ENCODE measurements at places on chromosomes 6 and 20.

DNA sequence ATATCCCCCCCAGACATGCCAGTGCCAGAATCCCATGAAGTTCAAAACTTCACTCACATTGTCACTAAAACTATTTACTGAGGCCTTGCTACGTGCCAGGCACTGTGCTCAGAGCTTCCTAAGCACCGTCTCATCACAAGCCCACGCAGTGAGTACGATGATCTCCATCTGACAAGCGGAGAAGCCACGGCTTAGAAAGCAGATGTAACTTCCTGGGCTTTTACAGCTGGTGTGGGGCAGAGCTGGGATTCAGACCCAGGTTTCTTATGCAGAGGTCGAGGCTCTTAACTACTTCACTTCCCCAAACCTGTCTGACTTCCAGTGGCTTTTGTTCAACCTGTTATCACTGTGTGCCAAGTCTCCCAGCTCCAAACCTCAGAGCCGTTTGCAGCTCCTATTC lies 8.3 kb downstream of the MDGA1 start:
- no peak for DNase-seq

DNA sequence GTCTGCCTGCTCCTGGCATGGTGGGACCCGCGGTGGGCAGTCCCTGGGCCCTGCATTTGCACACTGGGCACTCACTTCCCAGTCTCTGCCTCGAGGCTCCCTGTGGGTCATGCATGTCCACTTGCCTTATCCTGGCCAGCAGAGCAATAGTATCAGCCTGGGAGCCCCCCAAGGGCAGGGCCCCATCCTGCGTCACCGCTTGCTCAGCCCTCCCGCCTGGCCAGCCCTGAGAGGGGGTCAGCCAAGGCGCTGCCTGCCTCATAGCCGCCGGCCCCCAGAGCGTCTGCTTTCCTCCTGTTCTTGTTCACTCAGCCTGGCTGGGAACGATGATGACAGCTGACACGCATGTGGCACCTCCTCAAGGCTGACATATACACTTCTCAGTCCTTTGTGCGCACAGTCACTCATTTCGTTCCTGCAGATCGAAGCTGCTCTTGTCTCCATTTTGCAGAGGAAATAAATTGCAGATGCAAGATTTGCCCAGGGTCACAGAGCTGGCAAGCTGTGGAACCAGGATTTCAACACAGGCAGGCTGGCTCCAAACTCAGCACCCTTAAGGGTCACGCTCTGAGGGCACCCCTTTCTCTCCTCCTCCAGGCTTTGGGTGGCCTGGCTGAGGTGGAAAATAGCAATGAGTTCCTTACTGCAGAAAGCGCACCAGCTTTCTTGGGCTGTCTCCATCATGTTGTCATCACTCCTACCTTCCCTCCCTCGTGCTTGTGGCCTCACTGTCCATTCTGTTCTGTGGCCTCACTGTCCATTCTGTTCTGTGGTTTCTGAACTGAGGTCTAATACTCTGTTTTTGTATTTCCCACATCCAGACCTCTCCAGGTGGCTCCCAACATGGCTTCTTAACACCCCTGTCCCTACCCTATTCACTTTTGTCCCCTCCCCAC lies 17.2 kb downstream of the KCNK17 start:
- no peak for DNase-seq

DNA sequence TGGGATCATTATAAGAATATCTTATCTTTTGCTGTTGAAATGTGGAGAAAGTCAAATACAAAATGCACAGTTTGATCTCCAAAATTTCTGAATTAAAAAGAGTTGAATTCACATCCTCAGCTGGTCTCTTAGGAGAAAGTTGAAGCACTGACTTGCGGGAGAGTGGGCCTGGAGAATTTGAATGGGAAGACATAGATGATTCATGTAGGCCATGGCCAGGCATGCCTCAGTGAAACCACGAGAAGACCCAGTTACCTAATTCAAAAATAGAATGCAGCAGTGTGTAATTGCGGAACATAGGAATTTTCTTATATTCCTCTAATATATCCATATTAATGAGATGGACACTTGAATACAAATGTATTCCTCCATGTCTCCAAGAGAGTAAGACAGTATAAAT lies 53.0 kb upstream of the DTNBP1 start:
- no peak for DNase-seq

DNA sequence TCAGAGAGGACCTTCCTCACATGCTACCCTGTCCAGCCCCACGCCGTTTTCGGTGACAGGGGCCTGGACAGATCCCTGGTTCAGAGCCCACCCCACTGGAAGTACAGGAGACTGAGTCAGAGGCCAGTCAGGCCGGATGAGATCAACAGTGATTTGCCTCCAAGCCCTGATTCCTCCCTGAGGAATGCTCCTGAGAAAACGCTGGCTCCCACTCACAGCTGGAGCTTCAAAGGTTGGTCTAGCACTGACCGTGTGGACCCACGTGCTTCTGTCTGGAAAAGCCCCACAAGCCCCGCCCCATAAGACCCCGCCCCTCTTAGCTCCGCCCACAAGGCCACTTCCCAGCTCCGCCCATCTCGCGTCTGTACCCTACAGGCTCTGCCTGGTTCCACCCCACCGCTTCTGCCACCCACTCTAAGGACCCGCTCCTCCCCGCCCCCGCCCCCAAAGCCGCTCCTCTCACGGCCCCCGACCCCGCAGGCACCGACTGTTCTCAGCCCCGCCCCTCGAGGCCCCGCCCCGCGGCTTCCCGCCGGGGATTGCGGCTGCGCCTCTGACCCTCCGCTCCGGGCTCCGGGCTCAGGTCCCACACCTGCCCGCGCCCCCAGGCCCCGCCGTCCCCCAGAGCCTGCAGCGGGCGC lies 64.9 kb upstream of the BHLHE23 start:
- no peak for DNase-seq

- no peak for DNase-seq
These were observed 115.6 kb downstream of the TMEM170B start for GRCh38 chr6:11653028-11653583.

Measured in NCI-H187 treated with DMSO at 0.1 percent for 48 hours (cell line).